ENCODE measurements at places on chromosomes 3 and 15.

GRCh38 chr3:159584421-159584820, 404.2 kb upstream of the IL12A start:
- no peak for DNase-seq

- no peak for DNase-seq
Measured at GRCh38 chr15:66638377-66638776, 63.7 kb upstream of the SMAD6 start.

DNA sequence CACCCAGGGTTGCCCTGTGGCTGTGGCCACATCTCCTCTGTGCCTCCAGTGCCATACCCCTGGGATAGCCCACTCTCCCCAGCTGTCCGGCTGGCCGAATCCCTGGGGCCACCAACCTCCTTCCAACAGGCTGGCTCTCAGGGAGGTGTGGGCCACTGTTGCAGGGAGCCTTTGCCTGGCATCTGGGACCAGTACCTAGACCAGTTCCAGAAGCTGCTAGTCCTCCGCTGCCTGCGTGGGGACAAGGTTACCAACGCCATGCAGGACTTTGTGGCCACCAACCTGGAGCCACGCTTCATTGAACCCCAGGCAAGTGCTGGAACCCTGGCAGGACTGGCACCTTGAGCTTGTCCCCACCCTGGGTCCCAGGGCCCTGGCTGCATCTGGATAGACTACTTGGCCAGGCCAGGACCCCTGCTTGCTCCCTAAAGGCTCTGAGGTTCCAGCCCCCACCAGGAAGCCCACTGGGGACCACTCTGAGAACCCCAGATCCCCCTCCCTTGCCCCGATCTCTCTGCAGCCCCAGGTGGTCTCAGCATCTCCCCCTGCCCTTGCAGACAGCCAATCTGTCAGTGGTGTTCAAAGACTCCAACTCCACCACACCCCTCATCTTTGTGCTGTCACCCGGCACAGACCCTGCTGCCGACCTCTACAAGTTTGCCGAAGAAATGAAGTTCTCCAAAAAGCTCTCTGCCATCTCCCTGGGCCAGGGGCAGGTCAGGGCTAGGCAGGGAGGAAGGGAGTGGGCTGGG, 50.0 kb downstream of the SEMA3G start:
- no peak for DNase-seq

GRCh38 chr3:64975147-64975546, 287.3 kb upstream of the ADAMTS9 start:
- DNase-seq = no peak

GRCh38 chr3:134038071-134038491, 8.4 kb upstream of the SLCO2A1 start:
- no peak for DNase-seq

DNA sequence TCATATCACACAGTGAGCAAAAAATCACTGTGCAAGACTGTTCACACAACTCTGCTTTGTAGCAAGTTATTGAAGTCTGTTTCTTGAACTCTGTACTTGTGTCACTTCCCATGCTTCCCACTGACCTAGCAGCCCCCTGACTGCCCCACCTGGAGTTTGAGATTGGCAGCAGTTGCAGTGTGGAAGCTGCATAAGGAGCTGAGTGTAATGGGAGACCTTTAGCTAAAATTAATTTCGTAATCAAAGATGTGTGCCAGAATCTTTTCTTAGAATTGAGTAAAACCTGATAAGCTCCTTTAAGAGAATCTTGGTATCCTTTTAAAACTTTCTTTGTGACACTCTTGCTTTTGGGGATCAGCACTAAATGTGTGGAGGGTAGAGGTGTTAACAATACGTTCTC, 42.8 kb downstream of the NKIRAS1 start:
- no peak for DNase-seq

DNA sequence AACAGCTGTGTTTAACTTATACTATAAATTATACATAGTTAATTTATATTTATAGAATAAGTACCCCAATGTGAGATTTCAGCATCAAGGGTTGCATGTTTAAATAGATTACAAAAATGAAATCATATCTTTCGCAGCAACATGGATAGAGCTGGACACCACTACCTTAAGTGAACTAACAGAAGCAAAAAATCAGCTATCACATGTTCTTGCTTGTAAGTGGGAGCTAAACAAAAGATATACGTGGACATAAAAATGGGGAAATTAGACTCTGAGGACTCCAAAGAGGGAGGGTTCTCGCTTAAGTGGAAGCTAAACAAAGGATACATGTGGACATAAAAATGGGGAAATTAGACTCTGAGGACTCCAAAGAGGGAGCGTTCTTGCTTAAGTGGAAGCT, 626.5 kb upstream of the DPPA4 start:
- no peak for DNase-seq

DNA sequence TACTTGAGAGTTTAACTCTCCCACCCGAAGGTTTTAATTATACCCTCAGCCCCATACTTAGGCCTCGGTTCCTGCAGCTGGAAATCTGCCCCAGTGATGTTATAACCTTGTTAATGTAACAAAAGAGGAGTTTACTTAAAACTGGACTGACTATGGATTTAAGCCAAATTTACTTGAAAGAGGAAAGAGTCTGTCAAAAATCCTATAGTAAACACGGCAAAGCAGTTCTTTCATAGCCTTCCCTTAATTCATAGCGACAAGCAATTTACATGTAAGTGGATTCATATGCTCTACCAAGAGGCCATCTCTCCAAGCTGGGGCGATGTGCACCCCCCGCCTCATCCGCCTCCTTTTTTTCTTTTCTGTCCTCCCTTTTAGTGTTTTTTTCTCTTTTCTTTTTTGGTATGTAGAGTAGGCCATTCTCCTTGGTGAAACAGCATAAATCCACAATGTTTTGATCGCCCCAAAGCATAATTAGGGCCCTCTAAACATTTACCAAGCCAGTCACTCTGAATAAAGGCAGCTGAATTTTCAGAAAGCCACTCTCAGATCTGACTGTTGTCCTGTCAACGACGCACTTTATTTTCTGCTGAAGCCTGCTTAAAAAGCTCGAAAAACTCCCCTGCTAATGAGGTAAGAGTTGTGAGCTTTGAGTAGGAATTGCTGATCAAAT, 373.1 kb upstream of the WNT5A start:
- DNase-seq = no peak

DNA sequence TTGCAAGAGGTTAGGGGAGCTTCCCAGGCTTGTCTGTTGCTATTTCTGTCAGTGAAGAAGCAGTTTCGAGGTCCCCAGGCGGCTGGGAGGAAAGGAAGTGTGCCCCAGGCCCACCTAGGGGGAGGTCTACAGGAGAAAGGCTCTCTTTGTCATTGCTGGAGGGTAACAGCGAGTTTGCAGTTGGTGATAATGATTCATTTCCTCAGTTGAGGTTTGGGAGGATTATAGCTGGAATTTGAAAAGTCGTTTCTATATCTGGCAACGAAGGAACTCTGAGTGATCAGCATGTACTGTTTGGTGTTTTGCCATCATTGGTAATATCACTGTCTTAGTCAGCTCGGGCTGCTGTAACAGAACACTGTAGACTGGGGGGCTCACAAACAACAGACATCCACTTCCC, 65.5 kb upstream of the UBE3A start:
- no peak for DNase-seq

GRCh38 chr3:120637851-120638559, 41.9 kb downstream of the NDUFB4 start:
- no peak for DNase-seq

GRCh38 chr3:196048922-196049598, 32.8 kb downstream of the TFRC start:
- DNase-seq = no peak

- DNase-seq = no peak
Measured at GRCh38 chr3:184082465-184082864, 14.4 kb upstream of the HTR3E start.

Data from stimulated activated CD8-positive, alpha-beta memory T cell treated with anti-CD3 and anti-CD28 coated beads, Interleukin-15, amount 100 ng/mL, for 1 hour (primary cell).